Body of pancreas (tissue), 4 donors: ENCODE measurements at places on chromosomes 6 and 20. TPM values are rescaled to one million over a fixed set of nuclear protein-coding genes. Genes with fewer than 3 reads are reported as not detected.

The LY6G6C gene
- total RNA-seq: not detected

- H3K4me3 ChIP-seq: peak within 1 kb of the TSS; percentile 48
- peaks cover 22% of the 10 kb centered on the region for H3K4me1 ChIP-seq
- H3K27me3 ChIP-seq: no peaks in the 10 kb centered on the region
- peak within 1 kb of the TSS; percentile 90 for H3K27ac ChIP-seq
Observed at GRCh38 chr6:138107078-138107751, at the start of gene PERP. TSS of gene PERP (minus strand) at chr6:138107419. CDS start at chr6:138107340, 79 bp downstream.

- H3K36me3 ChIP-seq: no peaks in the 10 kb centered on the region
- no peak overlapping the region for H3K27ac ChIP-seq
- H3K27me3 ChIP-seq: no peaks in the 10 kb centered on the region
Observed at GRCh38 chr6:66190858-66191257, 483.8 kb upstream of the EYS start.

GRCh38 chr6:8435845-8436168, 462 bp upstream of the SLC35B3 start:
- H3K4me3 ChIP-seq: peak overlapping the region; percentile 28
- H3K4me1 ChIP-seq: peaks cover 15% of the 10 kb centered on the region
- H3K27ac ChIP-seq: peak overlapping the region; percentile 73
- no peak for DNase-seq
- H3K27me3 ChIP-seq: no peaks in the 10 kb centered on the region

- no peak overlapping the region for H3K4me3 ChIP-seq
- H3K27me3 ChIP-seq: no peaks in the 10 kb centered on the region
- H3K27ac ChIP-seq: no peak overlapping the region
- H3K36me3 ChIP-seq: no peaks in the 10 kb centered on the region
- no peaks in the 10 kb centered on the region for H3K4me1 ChIP-seq
Observed at GRCh38 chr20:59289994-59290393, 10.4 kb upstream of the EDN3 start.

The MAS1 gene
- not detected for total RNA-seq
